ENCODE measurements at places on chromosomes 5 and 9. TPM values are rescaled to one million over a fixed set of nuclear protein-coding genes. Genes with fewer than 3 reads are reported as not detected.

The PCDHB14 gene
- 1.6 TPM for total RNA-seq

The RASEF gene
- 0.48 TPM for total RNA-seq

The CSF1R gene
- total RNA-seq: 0.10 TPM

DNA sequence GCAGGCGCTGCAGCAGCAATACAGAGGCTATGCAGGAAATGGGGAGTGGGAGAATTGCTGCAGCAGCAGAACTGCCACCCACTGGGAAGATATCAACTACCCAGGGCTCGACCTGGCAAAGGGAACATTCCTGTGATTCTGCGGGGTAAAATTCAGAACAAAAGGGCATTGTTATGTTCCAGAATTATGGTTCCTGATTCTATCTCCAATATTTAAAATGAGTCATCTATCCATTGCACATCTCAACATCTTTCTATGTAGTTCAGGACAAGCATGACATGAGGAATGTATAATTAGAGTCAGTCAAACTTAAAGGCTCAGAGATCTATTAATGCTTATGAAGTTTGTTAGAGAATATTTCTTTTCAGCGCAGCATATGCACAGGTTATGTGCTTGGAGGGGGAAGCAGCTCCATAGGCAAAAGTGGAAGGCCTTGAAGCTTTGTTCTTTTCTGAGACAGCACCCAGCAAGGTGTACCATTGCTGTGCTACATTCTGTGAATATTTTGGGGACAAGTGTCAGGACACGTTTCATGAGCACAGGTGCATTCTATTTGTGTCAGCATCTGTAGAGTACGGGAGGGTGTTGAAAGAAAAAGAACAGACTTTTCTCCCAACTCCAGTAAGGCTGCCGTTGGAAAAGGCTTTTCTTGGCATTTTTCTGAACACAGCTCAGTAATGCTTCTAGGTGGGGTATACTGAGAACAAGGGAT, 395.6 kb upstream of the MPDZ start:
- DNase-seq: no peak

- no peak for DNase-seq
These were observed 19.2 kb upstream of the PLIN2 start for GRCh38 chr9:19146441-19147024.

All from glomerular endothelial cell (primary cell).